CD8-positive, alpha-beta memory T cell (primary cell): ENCODE measurements at places on chromosomes 5 and 9. TPM values are rescaled to one million over a fixed set of nuclear protein-coding genes. Genes with fewer than 3 reads are reported as not detected.

MARCHF3 gene
- 2.5 TPM for polyA plus RNA-seq

WWC1 gene
- polyA plus RNA-seq = 0.52 TPM

HSPB3 gene
- polyA plus RNA-seq = not detected

CDH6 gene
- not detected for polyA plus RNA-seq

INSL4 gene
- polyA plus RNA-seq = not detected
